Fibroblast of skin of right biceps (primary cell): ENCODE measurements at places on chromosomes 3 and 15.

DNA sequence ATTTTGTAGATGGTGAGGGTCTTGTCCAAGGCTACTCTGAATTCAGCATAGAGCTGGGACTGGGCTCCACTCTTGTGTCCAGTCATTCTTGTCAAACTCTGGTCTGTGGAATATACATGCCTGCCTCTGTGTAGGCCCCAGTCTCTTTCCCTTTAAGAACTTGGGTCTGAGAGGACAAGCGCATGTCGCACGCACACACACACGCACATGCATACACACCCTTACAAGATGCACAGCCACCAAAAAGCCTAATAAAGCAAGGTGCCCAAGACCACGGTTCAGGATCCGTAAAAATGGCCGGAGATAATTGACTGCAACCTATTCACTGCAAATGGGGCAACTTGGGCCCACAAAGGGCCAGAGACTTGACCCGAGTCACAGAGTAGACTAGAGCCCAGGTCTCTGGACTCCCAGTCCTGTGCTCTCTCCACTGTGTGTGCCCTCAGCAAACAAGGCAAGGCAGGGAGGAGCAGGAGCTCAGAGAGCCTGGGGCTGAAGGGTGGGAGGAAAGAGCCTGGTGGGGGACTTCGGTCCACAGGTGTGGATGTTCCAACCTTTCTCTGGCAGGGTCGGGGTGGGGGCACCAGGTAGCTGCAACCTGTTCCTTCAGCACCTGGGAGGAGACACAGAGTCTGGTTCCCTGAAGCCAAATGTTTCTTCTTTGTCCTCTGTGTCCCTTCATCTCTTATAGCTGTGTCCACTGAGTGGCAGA lies 914 bp upstream of the PAQR5 start:
- no peak for DNase-seq

DNA sequence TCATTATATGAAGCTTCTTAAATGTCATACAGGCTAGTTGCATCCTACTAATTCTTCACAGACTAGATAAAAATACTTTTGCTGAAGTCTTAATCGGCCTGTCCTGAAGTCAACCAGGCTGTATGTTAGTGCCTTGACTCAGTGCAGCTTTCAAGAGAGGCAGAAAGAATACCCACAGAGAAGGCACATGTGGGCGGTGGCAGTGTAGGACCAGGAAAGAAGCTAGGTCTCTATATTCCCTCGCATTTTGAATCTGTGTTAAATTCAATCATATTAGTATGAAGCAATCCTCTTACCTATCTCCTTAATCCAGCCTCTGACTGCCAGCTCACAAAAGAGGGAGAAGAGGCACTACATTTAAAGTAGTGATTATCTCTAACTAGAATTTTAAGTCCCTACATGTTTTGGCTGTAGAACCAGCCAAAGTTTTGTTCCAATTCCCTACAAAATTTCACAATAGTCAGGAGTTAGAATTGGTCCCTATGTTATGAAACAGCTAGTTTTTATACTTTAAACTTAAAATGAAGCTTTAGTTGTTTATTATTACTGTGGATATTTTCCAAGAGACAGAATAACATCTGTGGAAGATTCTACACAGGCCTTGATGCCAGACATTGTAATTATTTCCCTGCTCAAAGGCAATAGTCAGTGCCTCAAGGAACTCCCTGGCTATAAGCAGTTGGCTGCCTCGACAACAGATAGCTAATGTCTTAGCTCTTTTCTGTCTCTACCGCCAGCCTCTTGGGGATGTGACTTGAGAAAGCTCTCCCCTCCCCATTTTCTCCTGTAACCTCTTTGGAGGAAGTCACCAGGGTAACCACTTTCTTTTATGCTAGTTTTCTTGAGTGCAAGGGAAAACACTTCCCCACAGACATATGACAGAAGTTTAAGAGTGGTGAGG lies 31.9 kb downstream of the CRTC3 start:
- peak; percentile 7 for DNase-seq

GRCh38 chr15:95304947-95305400 lies 1025.5 kb upstream of the NR2F2 start:
- DNase-seq, result no peak

DNA sequence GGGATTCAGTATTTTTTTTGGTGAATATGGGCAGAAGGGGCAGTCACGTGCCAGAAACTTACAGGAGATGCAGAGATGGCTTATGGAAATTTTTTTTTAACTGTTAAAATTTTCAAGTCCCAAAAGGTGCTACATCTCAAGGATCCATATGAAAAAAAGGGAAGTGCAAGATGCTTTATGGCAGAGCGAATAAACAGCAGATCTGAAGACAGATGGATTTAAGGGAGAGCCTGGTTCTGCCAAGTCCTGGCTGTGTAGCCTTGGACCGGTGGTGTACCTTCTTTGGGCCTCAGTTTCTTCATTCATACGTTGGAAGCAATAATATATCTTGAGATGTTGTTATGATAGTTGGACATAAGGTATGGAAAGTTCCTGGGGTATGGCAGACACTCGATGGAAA lies 91.5 kb upstream of the ARRDC4 start:
- no peak for DNase-seq

- peak; percentile 43 for DNase-seq
Observed at GRCh38 chr3:58392181-58392580, 41.5 kb downstream of the PDHB start.

GRCh38 chr15:74460298-74460697 lies 662 bp downstream of the UBL7 start:
- DNase-seq, result no peak
